AG09319 (cell line): ENCODE measurements at places on chromosomes 2 and 18.

GRCh38 chr18:79548986-79549637, 130.5 kb upstream of the CTDP1 start:
- no peak for DNase-seq

DNA sequence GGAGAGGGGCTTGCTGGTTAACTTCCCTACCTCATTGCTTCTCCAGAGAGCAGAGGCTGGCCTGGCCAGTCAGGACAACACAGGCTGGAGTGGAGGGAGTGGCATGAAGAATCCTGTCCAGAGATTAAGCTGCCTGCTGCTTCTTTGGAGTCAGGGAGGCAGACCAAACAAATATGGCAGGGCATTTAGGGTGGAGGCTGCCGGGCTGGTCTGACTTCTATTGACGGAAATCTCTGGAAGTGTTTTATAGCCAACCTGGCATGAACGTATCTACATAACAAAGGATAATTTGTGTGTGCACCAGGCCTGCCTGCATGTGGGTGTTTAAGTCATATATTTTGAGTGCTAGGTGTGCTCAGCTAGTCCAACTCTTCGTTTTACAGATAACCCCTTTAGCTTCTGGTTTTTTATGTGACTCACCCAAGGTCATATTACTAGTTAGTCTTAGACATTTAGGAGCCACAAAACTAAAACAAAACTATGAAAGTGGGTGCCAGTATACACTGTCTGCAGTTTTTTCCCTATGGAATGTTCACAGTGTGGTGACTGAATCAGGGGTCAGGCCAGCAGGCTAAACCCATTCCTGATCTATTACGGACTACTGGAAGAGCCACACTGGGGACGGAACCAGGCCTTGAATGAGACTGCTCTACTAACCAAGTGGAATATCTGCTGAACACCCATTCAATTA, 5.5 kb downstream of the NPC1 start:
- peak; percentile 37 for DNase-seq

DNA sequence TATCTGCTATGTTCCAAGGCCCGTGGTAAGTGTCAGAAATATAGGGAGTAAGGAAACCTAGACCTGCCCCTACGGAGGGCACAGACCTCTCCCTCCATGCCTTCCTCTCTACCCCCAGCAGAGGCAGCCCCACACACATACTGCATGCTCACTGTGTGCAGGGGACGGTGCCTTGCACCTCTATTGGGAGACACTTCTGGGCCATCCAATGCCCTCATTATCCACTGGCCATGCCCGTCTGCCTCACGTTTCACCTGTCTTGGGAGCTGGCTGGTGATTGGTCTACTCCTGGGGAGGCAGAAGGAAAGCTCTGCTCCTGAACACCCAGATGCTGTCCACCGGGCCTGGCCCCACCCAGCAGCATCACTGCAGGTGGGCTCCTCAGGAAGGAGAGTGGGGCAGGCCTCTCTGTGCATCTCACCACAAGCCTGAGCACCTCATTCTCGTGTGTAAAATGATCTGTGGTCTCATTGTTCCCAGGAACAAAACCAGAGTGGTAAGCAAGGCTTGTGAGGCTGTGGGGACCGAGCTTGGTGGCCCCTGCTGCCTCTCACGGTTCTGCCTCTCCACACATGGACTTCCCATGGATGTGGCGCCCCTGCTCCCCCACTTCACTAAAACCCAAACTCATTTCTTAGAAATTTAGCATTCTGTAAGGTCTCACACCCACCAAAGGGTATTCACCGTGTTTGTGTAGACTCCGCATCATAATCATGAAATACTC, 312.5 kb upstream of the HS6ST1 start:
- DNase-seq, result no peak

DNA sequence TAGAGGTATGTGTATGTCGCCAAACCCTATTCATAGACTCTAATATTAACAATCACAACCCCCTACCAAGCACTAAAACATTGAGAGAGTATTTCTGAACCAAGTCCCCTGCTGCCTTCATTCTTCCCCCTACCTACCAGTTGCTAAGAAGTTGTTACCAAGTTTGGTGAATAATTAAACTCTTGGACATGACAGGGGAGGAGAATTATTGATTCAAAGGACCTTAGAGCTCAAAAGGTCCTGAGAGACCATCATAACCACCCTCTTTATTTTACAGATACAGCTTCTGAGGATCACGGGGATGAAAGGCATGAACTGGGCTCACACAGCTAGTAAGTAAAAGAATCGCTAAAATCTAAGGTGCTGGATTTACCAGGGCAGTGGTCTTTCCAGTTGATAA, 204.1 kb downstream of the PIK3C3 start:
- no peak for DNase-seq

GRCh38 chr2:191860760-191861466, 14.0 kb upstream of the CAVIN2 start:
- no peak for DNase-seq

GRCh38 chr2:49286726-49287125, 132.4 kb upstream of the FSHR start:
- no peak for DNase-seq
